ENCODE measurements at places on chromosomes 4 and X.

- DNase-seq, result no peak
These were observed 124.9 kb downstream of the FRMPD4 start for GRCh38 chrX:12263211-12263610.

- no peak for DNase-seq
These were observed 19.5 kb upstream of the SH3D19 start for GRCh38 chr4:151344948-151345347.

- DNase-seq, result no peak
These were observed 3.4 kb downstream of the SEPTIN11 start for GRCh38 chr4:76952656-76953582.

DNA sequence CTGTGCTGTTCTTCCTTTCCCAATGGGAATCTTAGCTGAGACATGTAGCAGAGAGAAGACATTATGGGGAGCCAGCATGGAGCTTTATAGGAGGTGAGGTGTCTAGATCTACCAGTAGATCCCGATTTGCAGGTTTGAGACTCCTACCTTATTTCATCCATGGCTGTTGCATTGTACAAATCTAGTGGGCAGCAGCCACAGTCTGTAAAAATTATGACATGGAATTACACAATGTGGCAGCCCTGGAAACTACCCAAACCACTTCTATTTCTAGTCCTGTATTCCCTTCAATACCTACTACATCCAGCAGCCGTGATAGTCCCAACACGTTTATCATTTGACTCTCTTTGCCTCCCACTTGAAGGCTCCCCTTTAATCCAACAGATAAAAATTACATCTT is 8.1 kb downstream of the ATP7A start:
- no peak for DNase-seq

DNA sequence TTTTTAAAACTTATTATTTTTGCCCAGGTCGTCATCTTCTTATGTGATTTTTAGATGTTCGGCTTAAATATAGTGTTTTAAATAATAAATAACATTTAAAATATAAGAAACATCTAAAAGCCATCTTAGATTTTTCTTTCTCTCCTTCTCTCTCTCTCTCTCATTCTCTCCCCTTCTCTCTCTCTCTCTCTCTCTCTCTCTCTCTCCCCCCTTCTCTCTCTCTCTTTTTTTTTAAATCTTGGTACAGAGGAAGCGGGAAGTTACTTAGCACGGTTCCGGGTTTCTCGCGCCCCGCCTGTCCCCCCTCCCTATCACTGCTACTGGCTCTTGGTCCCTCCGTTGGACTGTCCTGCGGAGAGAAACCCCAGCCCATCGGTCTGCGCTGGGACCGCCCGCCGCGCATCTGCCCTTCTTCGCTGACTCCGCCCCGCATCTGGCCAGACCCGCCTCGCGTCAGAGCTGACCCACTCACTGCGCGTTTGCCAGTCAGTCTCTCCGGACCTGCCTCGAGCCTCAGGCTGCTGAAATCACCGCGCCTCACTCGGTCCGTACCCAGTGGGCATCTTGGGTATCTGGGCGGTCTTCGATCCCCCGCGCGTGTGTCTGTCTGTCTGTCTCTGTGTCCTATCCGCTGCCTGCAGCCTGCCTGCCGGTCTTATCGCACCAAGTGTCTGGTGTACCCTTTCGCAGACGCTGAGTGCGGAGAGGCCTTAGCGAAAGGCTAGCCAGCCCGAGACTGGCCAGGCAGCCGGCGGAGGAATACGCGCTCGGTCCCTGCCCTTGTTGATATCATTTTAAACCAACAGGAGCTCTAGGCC is at the start of gene PABPC5:
Gene PABPC5 (plus strand): TSS at position 489 of the 818 bp plus-strand sequence. CDS start 739 bp downstream, outside the sequence.
- peak; percentile 40 for DNase-seq
